Stimulated activated CD8-positive, alpha-beta memory T cell treated with anti-CD3 and anti-CD28 coated beads, Interleukin-4, amount 100 ng/mL, for 1 hour (primary cell): ENCODE measurements at places on chromosomes 2 and 18.

DNA sequence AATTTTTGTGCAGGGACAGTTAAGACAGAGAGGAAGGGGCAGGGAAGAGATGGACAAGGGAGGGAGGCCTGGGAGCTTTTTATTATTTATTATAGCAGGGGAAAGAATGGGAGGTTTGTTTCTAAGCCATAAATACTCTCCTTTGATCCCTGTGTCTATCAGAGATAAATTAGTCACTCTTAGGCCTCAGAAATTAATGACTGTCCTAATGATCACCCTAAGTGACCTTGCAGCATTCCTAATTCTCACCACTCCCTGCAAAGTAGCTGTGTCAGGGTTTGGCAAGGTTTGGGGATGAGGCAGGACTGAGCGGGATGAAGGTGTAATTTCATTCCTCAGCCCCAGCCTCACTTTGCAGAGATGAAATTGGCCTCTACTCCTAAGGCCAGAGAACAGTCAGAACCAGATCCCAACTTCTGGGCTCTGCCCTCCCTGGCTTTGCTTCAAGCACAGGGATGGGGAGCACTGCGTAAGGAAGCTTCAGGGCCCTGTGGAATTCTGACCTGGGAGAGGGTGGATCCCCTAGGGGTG lies 95.0 kb downstream of the TMEM17 start:
- DNase-seq = no peak

DNA sequence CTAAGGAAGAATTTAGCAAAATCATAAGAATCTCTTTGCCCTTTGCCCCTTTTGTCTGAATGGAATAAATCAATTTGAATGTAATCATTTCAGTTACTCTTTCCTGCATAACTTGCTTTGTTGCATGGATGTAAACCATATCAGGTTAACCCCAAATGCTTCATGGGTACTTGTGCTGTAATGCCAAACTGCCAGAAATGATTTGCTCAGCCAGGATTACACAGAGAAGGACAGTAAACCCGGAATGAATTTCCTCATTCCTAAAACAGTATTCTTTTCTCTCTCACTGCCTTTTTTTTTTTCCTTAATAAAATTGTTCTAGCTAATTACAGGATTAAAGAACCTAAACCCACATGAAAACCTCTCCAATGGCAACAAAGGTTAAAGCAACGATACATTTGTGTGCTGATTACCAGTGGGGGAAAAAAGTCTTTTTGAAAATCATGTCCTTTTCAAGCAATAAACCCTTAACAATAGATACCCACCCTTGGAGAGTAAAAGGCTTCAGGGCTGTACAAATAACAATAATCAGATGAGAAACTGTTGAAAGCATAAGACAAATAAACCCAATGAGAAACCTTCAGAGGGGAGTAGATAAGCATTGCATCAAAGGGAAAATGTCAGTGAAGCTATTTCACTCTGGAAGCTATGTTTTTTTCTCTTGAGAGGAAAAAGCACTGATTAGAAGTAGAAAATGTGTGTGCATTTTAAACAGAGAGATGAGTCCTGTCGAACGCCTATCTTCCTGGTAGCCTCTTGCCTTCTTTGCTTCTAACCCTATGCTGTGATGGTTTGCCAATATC lies 275.3 kb downstream of the CDH2 start:
- DNase-seq = no peak

DNA sequence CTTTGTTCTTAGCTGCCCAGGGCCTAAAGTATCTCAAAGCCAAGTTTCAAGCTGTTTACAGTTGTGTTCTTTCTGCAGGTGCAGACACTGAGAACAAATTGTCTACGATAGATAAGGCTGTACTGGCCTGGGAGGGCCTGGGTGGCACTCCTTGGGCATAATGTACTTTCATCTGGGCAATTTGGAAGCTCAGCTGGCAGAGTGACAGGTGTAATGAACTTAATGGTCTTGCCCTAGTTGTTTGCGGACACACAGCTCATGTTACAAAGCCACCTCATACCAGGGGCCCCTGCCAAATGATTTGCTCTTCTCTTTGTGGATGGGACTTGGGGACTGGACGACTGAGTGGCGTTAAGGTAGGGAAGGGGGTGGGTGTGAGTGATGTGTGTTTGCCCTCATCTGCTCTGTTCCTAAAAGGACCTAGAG lies 4.3 kb downstream of the LDLRAD4 start:
- no peak for DNase-seq

DNA sequence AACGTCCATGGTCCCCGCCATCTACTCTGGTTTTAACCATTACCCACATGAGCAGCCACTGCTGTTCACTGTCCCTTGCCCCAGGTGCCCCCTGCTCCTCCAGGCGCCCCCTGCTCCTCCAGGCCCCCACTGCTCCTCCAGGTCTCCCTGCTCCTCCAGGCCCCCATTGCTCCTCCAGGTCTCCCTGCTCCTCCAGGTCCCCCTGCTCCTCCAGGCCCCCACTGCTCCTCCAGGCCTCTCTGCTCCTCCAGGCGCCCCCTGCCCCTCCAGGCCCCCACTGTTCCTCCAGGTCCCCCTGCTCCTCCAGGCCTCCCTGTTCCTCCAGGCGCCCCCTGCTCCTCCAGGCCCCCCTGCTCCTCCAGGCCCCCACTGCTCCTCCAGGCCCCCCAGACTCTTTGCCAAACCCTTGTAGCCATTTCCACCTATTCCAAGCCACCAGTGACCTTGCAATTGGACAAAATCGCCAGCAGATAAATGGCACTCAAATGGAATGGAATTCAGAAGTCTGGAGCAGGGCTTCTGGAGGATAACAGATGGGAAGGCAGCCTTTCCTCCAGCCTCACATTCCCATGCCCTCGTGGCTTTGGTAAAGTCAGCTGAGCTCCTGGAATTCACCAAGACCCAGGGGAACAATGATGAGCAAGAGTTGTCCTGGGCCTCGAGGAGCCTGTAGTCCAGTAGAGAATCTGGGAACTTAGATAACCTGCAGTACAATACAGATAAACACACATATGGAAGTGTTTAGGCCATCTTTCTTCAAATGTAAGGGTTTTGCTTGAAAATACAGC lies 13.3 kb upstream of the RPL31 start:
- no peak for DNase-seq

DNA sequence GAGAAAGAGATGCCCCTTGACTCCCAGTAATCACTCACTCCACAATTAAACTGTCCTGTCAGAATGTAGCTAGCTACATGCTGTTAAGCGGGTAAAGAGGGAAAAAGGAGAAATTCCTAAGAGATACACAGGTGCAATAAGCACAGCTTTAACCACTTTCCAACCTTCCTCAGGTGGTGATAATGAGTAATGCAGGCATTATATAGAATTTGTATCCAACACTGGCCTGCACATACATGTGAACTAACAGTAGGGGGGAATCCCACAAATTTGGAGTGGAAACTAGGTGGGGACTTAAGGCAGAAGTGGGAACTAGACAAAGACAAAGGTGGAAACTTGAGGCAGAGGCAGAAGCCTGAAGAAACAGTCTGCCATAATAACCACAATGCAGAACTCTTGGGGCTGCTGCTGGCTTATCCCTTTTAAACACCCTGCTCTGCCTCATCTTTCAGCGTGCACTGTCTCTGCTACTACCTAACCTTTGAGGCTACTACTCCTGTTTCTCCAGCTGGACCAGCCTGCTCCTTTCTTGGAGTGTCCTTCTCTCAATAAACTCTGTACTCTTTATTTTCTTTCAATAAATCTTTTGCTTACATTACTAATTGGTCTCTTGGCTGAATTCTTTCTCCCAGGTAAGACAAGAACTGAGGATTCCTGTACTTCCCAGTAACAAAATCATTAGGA lies 259.7 kb downstream of the PDE11A start:
- no peak for DNase-seq

DNA sequence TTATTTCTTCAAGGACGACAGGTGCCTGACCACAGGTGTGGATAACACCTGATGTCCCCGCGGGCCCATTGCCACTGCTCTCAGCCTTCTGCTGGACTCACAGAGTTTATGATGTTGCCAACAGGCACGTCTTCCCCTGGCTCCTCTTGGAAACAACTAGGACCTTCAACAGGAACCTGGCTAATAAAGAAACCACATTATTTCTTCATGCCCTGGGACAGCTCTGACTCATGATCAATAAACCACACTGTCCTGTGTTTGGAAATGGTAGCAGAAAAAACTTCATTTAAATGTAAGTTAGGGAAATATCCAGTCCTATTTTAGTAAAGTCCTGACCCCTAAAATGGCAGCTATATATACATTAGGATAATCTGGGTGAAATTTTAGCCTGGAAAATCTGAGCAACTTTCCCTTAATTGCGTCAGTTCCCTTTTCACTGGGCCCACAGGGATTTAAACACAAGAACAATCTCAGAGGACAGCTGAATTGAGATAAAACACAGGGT lies 158.9 kb downstream of the VAPA start:
- DNase-seq = no peak

DNA sequence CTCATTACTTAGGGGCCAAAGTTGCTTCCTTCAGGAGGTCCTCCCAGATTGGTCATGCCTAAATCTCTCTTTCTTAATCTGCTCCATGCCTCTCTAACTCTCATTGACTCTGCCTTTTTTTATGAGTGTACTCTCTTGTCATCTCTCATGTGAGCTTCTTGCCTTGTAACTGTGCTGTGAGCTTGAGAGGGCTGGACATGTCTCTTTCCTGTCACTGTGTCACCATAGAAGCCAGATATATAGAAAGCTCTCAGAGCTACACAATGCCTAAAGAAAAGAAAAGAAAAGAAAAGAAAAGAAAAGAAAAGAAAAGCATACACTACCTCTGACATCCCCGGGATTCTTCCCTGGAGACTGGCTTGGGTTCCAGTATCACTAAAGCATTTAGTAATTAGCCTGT lies 161.5 kb upstream of the SKOR2 start:
- DNase-seq = no peak
